ENCODE measurements at places on chromosomes 3 and 15.

GRCh38 chr15:63348392-63348791 is 33.3 kb downstream of the CA12 start:
- DNase-seq, result no peak

- DNase-seq, result no peak
These were observed 747.5 kb downstream of the NR2F2 start for GRCh38 chr15:97077975-97078374.

DNA sequence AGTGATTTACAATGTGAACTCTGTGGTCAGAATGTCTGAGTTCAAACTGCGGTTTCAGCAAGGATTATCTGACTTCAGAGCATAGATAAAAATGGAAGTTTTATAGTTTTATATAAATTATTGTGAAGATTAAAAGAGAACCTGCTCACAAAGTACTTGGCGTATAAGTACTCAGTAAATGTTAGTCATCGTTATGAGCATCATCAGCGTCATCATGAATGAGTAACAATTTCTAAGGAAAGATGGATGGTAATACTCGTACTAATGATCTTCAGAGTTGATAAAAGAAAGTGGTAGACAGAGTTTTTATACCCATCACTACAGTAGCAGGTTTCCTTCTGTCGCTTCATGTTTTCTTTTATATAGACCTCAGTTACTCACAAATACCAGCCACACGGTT is 341.8 kb downstream of the RAP2B start:
- no peak for DNase-seq

DNA sequence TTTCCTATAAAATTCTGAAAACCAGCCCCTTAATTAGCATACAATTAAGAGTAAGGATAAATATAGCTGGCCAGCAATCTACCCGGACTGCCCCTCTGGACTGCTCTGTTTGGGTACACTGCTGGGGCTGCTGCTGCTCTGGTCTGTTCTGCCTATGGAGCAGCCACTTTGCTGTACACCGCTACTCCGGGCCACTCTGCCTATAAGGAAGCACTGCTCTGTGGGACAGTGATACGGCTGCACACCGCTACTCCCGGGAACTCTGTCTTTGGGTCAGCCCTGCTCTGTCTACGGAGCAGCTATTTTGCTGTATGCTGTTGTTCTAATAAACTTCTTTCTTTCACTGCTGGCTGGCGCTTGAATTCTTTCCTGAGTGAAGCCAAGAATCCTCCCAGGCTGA is 316.5 kb upstream of the PLSCR5 start:
- DNase-seq, result no peak

- no peak for DNase-seq
These were observed 88.9 kb downstream of the AAGAB start for GRCh38 chr15:67165254-67166253.
